Pancreas (tissue), 10 donors: ENCODE measurements at places on chromosomes 6 and 20. TPM values are rescaled to one million over a fixed set of nuclear protein-coding genes. Genes with fewer than 3 reads are reported as not detected.

Gene XKR7
- 1.2 TPM for polyA plus RNA-seq

Gene FOXS1
- polyA plus RNA-seq: 1.7 TPM

DNA sequence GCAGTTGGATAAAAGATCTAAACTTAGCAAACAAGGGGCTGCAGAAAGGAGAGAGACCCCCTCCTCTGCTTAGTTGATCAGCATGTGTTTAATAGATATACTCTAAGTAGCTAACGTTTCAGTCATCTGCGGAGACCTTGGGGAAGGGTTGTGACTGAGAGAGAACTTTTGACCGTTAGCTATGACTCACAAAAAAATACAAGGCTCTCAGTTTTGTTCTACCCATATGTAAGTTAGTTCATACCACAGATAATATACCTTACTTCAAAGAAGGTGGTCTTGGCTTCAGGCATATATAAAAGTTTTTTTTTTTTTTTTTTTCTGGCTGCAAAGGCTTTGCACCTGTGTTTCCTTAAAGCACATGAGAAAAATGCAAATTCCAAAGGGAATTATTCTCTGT is 258.9 kb downstream of the GJA1 start:
- H3K27ac ChIP-seq: no peak overlapping the region
- no peak overlapping the region for H3K4me3 ChIP-seq
- H3K27me3 ChIP-seq: no peaks in the 10 kb centered on the region
- DNase-seq: no peak

Gene CUL9
- polyA plus RNA-seq: 99.3 TPM

Gene ATRN
- polyA plus RNA-seq: 7.7 TPM

Gene ITCH
- 8.2 TPM for polyA plus RNA-seq

Gene GRIK2
- 0.61 TPM for polyA plus RNA-seq

Gene PGC
- polyA plus RNA-seq: 33.6 TPM

Gene NKX2-2
- 28.7 TPM for polyA plus RNA-seq

- H3K4me3 ChIP-seq: no peak overlapping the region
- no peaks in the 10 kb centered on the region for H3K27me3 ChIP-seq
- no peak overlapping the region for H3K27ac ChIP-seq
Measured at GRCh38 chr20:48616481-48616880, 211.3 kb downstream of the PREX1 start.

Gene LGSN
- 0.12 TPM for polyA plus RNA-seq

GRCh38 chr20:43665466-43666176 is 1.3 kb upstream of the MYBL2 start:
- H3K4me3 ChIP-seq: no peak overlapping the region
- no peaks in the 10 kb centered on the region for H3K36me3 ChIP-seq
- DNase-seq: no peak
- H3K27me3 ChIP-seq: no peaks in the 10 kb centered on the region

Gene PKHD1
- 6.4 TPM for polyA plus RNA-seq

DNA sequence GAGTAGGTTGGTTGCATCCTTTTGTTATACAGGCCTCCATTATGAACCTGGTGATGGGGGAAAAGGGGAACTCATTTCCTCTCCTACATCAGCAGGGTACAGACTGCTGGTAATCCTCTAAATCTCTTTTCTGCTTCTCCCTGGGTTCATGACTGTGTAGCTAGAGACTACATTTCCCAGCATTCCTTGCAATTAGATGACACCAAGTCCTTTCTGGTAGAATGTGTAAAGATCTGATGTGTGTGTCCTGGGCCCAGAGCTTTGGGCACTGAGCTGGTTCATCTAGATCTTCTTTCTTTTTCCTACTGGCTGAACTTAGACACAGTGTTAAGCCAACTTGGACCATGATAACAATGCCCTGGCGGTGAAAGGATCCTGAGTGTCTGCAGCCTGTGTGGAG is 104.7 kb upstream of the IFNGR1 start:
- no peaks in the 10 kb centered on the region for H3K27me3 ChIP-seq
- no peaks in the 10 kb centered on the region for H3K36me3 ChIP-seq
- no peak overlapping the region for H3K4me3 ChIP-seq
- no peak for DNase-seq

Gene LST1
- 6.2 TPM for polyA plus RNA-seq

- no peaks in the 10 kb centered on the region for H3K4me1 ChIP-seq
- DNase-seq: no peak
- H3K36me3 ChIP-seq: no peaks in the 10 kb centered on the region
- no peak overlapping the region for H3K4me3 ChIP-seq
- no peaks in the 10 kb centered on the region for H3K27me3 ChIP-seq
Measured at GRCh38 chr6:14964556-14965270, 281.2 kb upstream of the JARID2 start.

GRCh38 chr20:47529840-47530239 is 28.2 kb downstream of the NCOA3 start:
- no peaks in the 10 kb centered on the region for H3K27me3 ChIP-seq
- no peak overlapping the region for H3K4me3 ChIP-seq
- no peak for DNase-seq
- no peaks in the 10 kb centered on the region for H3K36me3 ChIP-seq
- H3K4me1 ChIP-seq: no peaks in the 10 kb centered on the region

GRCh38 chr6:16533210-16533609 is 228.1 kb downstream of the ATXN1 start:
- H3K36me3 ChIP-seq: no peaks in the 10 kb centered on the region
- no peak for DNase-seq
- H3K27ac ChIP-seq: no peak overlapping the region
- H3K4me1 ChIP-seq: no peaks in the 10 kb centered on the region
- H3K4me3 ChIP-seq: no peak overlapping the region
- H3K27me3 ChIP-seq: no peaks in the 10 kb centered on the region

DNA sequence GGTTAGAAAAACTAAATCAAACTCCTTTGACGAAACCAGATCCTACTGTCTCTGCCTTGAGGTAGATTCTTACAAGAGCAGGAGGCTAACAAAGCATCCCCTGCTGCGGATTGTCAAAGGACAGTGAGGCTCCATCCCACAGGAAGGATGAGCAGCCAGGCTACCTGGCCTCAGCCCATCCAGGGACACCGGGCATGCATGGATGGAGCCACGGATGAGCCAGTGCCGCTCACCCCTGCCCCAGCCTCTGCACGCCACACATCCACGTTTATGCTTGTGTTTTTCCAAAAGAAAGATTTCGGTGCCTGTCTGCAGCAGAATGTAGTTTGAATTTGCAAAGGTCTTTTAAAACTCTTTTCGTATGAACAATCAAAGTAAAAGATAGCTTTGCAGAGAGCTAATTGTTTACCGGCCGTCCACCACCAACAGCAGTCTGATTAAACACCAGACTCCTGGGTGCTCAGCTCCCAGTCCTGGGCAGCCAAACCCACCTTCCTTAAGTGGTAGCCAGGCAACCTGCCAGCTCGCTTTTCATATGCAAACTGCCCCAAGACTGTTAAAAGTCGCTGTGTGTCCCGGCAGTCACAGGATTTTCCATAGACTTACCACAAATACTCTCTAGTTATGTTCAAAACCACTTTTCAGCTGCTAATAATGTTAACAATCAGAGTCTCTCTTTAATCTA is 999 bp downstream of the THBS2 start:
- DNase-seq: no peak
- no peaks in the 10 kb centered on the region for H3K4me1 ChIP-seq
- no peak overlapping the region for H3K27ac ChIP-seq

DNA sequence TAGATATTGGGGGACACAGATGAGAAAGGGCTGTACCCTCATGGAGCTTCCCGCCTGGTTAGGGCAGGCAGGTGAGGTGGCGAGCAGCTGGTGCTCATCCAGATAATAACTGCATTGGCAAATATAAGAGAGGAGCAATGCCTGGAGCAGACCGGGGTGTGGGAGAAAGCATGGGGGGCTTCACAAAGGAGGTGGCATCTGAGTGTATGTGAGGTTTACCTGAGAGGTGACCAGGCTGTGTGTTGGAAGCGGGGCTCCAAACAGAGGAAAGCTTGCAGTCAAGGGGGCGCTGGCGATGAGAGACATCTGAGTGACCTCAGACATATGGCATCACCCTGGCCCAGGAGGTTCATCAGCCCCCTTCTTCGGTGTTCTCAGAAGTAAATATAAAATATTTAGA is 72.1 kb upstream of the PMEPA1 start:
- H3K4me3 ChIP-seq: no peak overlapping the region
- H3K36me3 ChIP-seq: no peaks in the 10 kb centered on the region

DNA sequence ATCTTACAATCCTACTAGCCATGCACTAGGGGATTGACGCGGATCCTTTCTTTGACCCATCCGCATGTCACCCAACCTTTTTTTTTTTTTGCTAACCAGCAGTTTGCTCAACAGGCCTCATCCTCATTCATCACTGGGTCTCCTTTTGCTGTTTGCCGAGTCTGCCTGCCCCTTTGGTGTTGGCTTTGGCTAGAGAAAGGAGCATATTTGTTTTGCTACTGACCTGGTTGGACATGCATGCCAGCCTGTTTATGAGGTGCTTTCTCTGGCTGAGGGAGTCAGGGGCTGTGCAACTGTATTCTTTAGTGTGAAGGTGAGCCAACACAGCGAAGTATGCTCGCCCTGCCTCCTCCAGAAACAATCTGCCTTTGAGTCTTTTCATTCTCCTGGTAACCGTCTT is 40.2 kb downstream of the E2F3 start:
- H3K4me3 ChIP-seq: no peak overlapping the region
- no peak overlapping the region for H3K27ac ChIP-seq
- no peaks in the 10 kb centered on the region for H3K36me3 ChIP-seq
- H3K4me1 ChIP-seq: no peaks in the 10 kb centered on the region
- no peaks in the 10 kb centered on the region for H3K27me3 ChIP-seq
- DNase-seq: no peak

DNA sequence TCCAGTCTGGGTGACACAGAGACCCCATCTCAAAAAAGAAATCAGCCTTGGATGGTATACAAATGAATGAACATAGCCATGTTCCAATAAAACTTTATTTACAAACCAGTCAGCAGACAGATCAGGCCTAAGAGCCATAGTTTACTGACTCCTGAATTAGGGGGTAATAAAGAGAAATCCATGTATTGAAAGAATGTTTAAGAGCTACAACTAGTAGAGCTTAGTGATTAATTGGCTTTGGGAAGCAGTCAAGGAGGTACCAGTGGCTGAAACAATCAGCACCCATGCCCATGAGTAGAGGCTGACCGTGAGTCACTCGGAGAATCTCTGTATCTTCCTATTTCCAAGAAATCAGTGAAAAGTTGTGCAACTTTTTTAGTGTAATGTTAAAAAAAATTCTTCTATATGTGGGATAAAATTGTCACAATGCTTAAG is 223.6 kb upstream of the RREB1 start:
- no peak overlapping the region for H3K4me3 ChIP-seq
- no peak for DNase-seq
- H3K27me3 ChIP-seq: no peaks in the 10 kb centered on the region
- no peaks in the 10 kb centered on the region for H3K4me1 ChIP-seq

Gene FNDC1
- polyA plus RNA-seq: 0.21 TPM

DNA sequence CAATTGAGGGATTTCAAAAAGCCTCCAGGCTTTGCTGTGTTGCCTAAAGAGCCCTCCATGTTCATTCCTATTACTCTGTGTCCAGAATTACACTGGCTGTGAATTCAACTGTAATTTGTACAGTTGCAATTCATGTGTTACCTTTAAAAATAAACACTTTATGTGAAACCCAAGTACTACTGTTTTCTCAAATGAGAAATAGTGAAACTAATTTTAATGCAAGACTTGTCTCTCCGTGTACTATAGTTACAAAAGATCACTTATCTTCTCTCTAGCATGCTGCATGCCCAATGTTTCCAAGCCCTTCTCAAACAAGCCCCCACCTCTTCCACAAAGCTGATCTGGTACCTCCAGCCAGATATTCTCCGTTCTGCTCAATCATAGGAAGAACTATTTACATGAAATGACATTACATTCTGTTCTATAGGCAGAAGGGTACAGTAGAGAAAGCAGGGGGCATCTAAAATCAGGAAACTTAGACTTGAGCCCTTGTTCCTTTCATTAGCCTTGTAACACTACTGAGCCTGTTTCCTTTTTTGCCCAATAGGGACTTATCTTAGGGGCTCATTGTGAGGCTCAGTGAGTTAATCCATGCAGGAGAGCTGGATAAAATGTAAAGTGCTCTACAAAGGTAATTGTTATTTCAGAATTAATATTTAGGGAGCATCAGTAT is 12.3 kb upstream of the COL9A1 start:
- H3K4me3 ChIP-seq: no peak overlapping the region
- no peak for DNase-seq
- no peak overlapping the region for H3K27ac ChIP-seq
- H3K27me3 ChIP-seq: no peaks in the 10 kb centered on the region
- H3K36me3 ChIP-seq: no peaks in the 10 kb centered on the region

DNA sequence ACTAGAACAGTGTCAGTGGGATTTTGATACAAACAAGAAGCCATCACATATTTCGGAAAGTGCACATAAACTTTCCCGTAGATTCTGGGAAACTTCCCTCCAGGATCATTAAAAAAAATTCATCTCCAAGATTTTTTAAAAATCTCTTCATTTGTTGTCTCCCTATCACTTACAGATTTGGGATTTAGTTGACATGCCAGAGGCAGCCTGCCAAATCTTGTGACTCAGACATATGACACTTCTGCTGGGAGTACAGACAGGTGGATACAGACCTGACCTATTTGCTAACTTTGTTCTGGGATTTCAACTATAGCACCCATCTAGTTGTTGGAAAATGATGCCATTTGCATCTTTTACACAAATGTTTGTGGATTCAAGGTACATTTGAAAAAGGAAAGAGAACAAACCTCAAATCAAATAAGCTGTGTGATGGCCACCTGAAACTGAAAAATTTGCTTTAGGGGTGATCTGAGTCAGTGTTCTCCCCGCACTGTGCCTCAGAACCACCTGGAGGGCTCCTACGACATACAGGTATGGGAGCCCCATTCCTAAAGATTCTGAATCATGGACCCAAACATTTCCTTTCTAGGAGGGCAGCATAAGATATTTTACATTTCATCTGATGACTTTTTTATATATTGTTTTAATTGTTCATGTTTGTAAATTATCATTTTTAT is 21.9 kb upstream of the CD2AP start:
- no peaks in the 10 kb centered on the region for H3K36me3 ChIP-seq
- DNase-seq: peak; percentile 57
- H3K4me3 ChIP-seq: no peak overlapping the region
- peaks cover 32% of the 10 kb centered on the region for H3K4me1 ChIP-seq

Gene FBXO5
- polyA plus RNA-seq: 2.5 TPM

- no peak overlapping the region for H3K4me3 ChIP-seq
- no peaks in the 10 kb centered on the region for H3K36me3 ChIP-seq
- H3K27me3 ChIP-seq: no peaks in the 10 kb centered on the region
Measured at GRCh38 chr6:161802231-161802630, 528.4 kb upstream of the AGPAT4 start.

Gene PLA2G7
- polyA plus RNA-seq: 0.19 TPM
